ENCODE measurements at places on chromosomes 7 and 10.

GRCh38 chr7:113790025-113790424 is 128.8 kb downstream of the PPP1R3A start:
- DNase-seq = no peak

DNA sequence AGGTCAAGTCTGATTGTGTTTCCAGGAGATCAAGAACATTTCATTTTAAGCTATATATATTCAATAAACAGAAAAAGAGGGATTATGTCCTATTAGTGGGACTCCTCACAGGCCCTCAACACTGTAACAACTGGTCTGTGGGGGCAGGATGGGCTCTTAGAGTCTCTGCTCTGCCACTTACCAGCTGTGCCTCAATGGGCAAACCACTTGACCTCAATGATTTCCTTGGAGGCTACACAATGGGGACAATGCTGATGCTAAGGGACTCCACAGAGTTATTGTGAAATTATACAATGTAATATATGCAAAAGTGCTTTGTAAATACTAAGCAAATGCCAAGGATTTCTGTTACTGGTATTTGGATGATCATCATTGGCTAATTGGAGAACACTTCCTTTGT is 33.2 kb upstream of the MXI1 start:
- DNase-seq = no peak

- DNase-seq = no peak
Observed at GRCh38 chr10:14698829-14699170, 75.9 kb downstream of the FAM107B start.

GRCh38 chr10:123783296-123783695 is 108.3 kb downstream of the CPXM2 start:
- DNase-seq = no peak

DNA sequence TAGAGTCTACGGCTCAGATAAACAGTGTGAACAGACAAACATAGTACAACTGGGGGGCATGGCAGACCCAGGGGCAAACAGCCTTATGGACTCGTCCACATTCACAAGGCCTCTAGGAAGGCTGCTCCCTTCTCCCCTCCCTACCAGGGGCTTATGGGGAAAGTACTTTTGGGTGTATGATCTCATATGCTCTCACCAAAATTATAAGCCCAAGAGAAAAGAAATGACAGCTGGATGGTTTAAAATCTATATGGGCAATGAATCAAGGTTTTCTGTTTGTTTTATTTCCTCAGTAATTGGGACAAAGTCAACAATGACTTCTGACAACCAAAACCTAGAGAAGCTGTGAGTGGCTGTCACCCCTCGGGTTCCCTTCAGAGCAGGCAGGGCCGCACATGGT is 144.4 kb downstream of the PKD1L1 start:
- DNase-seq = no peak

DNA sequence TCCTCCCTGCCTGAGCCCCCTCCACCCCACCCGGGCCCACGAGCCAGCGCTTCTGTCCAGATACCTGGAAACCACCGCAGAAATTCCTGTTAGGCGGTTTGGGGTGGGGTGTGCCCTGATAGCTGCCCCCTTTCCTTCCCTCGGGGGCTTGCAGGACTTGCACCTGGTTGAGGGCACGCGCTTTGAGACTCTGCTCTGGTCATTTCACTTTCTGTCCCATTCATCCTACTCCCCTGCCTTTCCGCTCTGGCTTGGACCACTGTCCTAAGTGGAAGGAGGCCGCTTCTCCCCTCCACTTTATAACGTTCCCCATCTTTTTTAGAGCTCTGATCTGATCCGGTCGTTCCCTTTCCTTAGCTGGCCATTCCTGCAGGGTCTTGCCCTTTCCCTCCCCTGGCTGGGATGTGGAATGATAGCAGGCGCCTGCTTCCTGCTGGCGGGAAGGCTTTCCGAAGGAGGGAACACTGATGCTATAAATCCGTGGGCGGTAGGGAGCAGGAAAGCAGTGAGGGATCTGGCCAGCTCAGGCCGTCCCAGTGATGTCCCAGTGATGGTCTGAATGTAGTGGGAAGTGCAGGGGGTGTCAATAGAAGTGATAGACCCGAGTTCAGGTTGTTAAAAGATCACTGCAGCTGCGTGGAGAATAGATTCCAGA is 852 bp upstream of the PRKAR1B start:
- no peak for DNase-seq

DNA sequence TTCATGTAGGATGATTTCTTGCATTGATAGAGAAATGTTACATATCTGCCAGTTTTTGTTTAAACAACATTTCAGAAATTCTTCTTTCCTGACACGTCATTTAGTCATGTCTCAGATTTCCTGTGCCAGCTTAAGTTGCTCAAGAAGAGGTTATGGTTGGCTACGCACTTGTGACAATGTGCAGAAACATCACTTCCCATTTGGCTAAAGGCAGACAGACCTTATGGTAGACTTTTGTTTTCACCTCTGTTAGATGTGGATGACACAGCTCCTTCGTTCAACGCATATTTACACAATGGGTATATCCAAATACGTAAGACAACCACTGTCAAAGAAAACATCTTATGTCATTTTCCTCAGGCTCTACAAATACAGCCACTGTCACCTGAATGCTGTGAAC is 125.8 kb downstream of the DOCK4 start:
- no peak for DNase-seq

DNA sequence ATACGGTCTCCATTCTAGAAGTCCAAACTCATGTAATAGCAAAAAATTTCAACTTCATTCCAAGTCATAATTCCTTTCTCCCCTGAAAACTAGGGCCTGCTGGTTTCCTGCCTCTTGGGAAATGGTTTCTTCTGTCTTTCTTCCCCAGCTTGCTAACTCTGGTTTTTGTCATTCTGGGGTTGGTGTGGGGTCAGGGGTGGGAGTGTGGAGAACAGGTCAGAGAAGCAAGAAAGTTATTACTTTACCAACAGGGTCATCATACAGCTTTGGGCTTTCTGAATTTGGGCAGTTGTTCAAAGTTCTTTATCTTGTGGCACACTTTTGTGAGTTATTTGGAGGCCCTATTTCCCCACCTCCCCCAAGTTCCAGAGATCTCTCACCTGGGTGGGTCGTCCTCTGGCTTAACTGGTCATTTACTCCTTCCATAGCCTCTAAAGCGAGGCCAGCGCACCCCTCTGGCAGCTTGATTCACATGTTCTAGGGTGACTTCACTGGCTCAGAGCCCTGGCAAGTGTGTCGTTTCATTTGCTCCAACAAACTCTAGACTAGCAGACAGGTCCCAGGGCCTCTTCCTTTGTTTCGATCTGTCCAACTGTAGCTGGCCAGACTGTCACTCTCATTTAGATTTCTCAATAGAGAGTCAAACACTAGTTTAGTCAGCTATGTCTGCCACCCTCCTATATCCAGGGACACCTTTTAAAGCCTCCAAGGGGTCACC is 161.2 kb downstream of the JCAD start:
- no peak for DNase-seq

GRCh38 chr7:20430664-20431063 is 100.0 kb downstream of the ITGB8 start:
- DNase-seq = no peak

GRCh38 chr7:104175361-104175984 is 32.3 kb downstream of the ORC5 start:
- no peak for DNase-seq

- no peak for DNase-seq
Observed at GRCh38 chr7:8516976-8517375, 83.6 kb downstream of the NXPH1 start.

DNA sequence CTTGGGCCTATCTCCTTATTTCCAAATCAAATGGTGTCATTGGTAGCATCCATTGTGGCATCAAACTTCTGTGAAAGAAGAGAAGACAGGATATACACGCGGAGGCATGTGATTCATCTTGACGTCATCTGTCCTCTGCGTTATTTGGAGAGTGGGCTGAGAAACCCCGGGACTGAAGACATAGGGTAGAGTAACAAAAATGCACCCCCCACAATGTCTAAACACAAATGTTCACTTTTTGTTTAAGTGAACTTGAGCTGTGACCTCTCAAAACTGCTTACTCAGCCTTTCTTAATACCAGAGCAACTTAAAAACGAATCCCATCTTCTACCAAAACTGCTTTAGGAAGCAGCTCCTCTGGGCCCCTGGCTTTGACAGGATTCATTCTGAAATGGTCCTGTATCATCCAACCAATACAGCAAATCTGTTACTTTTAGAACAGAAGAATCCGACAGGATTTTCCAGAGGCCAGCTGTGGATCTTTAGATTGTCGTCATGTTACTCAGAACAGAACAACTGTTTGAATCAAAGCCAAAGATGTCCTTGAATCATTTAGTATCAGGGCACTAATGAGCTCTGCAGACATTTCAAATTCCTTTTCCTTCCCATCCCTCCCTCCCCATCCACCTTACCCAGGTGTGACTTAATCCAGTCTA is 438.1 kb downstream of the SUGCT start:
- DNase-seq = no peak

DNA sequence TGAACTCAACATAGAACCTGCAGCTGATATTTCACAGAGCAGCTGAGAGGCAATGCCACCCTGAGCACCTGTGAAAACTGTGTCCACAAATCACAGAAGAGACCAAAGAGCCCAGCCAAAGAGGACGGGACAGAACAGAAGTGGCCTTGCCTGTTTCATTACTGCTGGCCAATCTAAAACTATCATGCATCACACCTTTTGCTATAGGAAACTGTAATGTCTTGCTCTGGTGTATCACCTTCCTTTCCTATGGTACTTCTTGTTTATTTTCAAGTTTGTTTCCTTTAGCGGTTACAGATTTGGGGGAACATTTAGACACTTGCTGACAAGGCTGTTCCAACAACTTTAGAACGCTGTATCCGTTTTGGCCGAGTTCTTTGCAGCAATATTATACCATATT is 80.3 kb downstream of the PIP4K2A start:
- no peak for DNase-seq

DNA sequence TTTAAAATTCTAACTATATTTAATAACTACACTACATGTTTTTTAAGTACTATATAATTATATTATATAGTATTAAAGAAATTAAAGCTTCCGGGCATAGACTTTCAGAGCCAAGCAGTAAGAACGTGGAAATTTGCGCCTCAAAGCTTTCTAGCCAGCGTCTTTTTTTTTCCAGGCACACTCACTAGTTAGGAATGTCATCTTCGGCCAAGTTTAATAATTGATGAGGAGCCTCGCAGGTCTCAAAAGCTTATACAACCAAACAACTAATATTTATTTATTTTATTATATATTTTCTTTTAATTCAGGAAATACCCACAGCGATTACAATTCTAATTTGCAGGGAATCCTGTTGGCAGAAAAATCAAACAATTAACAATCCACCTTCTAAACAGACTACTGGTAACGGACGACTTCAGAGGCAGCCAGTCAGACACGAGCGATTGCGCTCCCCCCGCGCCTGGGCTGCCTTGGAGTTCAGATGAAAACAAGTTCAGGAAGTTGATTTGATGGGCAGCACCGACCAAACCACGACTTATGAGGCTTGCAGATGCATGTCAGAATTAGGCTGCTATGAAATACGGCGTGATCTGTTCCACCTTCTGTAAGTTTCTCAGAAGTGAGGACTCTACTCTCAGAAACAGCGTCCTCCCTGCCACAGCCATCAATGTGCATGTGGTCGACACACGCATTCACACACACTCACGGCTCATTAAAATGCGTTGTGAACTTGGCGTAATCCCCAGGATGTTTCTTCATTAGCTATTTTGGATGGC is 431.8 kb upstream of the MGMT start:
- DNase-seq = peak; percentile 20

GRCh38 chr7:5704534-5704922 is 76.9 kb downstream of the RNF216 start:
- DNase-seq = peak; percentile 49

DNA sequence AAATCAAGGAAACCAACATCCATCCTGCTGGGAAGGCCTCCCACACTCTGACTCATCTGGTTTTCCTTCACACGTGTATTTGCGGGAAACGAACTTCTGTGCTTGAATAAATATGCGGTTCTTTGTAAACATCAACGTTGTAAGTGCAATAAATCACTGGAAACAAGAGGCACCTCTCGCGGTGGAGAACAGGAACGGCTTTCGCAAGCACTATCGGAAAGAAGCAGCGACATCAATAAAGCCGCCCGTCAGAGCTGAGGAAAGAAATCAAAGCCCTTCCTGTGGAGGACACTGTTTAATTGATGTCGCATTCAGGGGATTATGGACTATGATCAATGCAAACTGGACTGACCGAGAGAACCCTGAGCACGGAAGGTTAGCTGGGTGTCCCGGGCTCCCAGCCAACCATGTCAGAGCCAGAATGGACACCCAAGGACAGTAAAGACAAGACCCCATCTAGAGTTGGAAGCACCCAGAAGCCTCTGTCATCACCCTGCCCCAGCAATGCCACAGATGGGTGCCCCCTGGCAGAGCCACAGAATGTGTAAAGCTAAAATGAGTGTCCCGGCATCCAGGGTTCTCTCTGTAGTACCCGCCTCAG is 37.6 kb downstream of the OAT start:
- DNase-seq = no peak

GRCh38 chr7:20301311-20301939 is 29.3 kb upstream of the ITGB8 start:
- DNase-seq = no peak

DNA sequence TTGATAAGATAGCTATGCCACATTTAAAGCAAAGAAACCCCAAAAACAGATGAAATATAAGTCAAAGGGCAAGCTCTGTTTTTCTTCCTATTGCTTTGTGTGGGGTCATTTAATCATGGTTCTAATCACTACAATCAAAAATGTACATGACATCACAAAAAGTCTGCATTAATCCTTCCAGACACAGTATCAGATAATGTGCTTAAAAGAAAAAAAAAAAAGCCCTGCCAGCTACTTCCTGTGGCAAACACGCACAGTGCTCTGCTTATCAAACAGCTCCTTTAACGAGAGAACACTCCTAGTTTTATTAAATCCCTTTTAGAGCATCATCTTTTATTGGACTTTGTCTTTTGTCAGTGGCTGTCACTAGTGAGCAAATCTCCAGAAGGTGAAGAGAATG is 1005.8 kb downstream of the GATA3 start:
- DNase-seq = no peak

- no peak for DNase-seq
Observed at GRCh38 chr7:138726288-138726687, 25.1 kb upstream of the SVOPL start.

GRCh38 chr10:87752566-87752965 is 65.5 kb downstream of the ATAD1 start:
- no peak for DNase-seq

GRCh38 chr10:118220346-118220850 is 121.7 kb downstream of the FAM204A start:
- no peak for DNase-seq

GRCh38 chr7:4714767-4715409 is 32.8 kb downstream of the FOXK1 start:
- DNase-seq = no peak

- no peak for DNase-seq
Observed at GRCh38 chr10:14093730-14094484, 236.8 kb downstream of the FRMD4A start.

- no peak for DNase-seq
Observed at GRCh38 chr7:1938788-1939433, 268.8 kb downstream of the ELFN1 start.
